Fibroblast of skin of right quadriceps (primary cell): ENCODE measurements at places on chromosomes 11 and 22.

DNA sequence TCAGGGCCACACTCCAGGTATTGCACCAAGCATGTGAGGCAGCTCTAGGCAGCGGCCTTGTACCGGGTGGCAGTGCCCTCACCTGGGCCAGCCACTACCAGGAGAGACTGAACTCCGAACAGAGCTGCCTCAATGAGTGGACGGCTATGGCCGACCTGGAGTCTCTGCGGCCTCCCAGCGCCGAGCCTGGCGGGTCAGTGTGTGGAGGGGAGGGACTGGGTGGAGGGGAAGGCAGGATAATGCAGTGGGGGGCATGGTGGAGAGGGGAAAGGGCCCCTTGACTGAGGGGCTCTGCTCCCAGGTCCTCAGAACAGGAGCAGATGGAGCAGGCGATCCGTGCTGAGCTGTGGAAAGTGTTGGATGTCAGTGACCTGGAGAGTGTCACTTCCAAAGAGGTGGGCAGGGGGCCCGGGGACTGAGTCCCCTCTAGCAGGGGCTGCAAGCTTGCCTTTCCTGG, 4.2 kb downstream of the SSH3 start:
- no peak for DNase-seq

GRCh38 chr11:63904743-63905142, 12.2 kb downstream of the RCOR2 start:
- no peak for DNase-seq

DNA sequence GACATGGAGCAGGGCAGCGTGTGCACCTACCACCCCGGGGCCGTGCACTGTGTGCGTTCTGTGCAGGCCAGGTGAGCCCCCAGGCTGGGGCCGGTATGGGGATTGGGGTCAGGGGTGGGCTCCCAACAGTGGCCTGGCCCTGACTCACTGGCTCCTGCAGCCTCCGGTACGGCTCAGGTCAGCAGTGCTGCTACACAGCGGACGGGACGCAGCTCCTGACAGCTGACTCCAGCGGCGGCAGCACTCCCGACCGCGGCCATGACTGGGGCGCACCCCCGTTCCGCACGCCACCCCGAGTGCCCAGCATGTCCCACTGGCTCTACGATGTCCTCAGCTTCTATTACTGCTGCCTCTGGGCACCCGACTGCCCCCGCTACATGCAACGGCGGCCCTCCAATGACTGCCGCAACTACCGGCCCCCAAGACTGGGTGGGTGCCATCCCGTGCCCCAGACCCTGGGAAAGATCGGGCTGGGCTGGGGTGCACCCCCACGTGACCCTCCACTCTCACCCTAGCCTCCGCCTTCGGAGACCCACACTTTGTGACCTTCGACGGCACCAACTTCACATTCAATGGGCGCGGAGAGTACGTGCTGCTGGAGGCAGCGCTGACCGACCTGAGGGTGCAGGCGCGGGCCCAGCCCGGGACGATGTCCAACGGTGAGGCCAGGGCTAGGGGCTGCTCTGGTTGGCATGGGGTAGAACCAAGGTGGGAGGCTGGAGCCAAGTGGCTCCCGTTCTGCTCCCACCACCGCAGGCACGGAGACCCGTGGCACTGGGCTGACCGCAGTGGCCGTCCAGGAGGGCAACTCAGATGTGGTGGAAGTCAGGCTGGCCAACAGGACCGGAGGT, 4.4 kb downstream of the SUSD2 start:
- DNase-seq, result no peak

DNA sequence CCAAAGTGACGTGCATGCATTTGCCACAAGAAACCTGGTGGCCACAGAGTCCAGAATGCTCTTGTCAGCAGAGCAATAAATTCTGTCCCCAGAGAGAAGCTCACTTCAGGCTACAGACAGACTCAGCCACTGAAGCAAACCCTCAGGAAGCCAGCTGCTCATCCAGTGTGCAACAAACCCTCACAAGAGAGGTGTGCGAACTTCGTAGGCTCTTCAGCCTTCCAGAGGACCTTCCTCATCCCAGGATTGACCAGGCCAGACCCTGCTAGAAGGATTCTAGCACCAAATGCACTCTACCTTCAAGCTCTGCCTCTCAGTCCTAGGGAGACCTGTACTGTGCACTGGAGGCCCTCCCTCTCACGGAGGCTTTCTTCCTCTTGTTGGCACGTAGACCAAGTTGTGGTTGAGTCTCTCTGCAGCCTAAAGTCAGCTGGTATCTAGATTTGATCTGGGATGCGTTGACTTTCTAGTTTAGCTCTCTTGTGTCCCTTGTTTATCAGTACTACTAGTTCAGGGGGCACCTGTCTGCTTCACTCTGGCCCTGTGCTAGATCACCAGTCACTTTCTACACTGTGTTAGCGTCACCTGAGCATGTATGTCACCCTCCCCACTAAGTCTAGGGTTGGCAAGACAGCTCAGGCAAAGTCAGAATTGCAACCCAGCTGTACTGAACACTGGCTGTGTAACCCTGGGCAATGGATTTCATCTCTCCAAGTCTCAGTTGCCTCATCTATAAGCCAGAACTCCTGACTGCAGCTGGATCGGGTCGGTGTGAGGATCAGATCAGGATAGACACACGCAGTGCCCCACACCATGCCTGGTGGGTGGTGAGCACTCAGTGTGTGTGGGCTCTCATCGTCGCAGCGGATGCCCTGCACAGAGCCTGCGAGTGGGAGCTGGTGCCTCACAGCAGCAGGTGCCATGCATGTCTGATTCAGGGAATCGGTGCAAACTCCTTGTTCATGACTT, 22.1 kb upstream of the TMPRSS13 start:
- DNase-seq, result no peak

DNA sequence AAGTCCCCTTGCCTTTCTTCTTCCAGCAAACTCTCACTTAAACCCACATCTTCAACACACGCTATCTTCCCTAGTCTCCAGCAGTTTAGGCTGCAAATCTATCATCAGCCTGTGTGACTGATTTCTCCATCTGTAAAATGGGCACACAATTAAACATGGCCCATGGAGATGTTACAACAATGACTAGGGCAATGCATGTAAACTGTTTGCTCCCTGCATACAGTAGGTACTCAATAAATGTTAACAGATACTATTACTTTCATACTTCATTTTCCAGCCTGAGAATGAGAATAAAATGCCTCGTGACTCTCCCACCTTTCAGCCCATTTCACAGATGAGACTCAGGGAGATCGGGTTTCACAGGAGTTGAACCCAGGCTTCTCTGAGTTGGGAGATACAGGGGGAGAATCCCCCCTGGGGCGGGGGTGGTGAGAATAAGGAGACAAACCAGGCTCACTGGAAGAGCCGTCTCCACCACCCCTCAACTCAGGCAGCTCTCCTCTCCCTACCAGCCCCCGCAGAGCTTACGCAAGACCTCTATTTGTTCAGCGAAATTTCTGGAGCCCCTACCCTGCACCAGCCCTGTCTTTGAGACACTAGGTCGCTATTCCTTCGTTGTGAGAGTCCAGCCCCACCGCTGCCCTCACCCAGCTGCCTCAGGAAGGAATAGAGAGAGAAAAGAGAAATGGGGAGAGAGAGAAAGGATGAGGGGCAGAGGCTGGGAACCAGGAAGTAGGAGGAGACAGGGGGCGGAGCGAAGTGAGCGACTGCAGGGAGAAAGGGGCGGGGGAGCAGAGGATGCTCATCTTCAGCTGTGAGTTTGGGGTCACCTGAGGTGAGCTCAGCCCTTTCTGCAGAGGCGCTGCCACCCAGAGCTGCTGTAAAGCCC, 42.1 kb upstream of the KLHL35 start:
- DNase-seq, result peak; percentile 77

GRCh38 chr11:68377389-68377795, 65.0 kb downstream of the LRP5 start:
- DNase-seq, result no peak

- peak; percentile 57 for DNase-seq
These were observed 138.6 kb upstream of the ARHGAP20 start for GRCh38 chr11:110850846-110851245.

DNA sequence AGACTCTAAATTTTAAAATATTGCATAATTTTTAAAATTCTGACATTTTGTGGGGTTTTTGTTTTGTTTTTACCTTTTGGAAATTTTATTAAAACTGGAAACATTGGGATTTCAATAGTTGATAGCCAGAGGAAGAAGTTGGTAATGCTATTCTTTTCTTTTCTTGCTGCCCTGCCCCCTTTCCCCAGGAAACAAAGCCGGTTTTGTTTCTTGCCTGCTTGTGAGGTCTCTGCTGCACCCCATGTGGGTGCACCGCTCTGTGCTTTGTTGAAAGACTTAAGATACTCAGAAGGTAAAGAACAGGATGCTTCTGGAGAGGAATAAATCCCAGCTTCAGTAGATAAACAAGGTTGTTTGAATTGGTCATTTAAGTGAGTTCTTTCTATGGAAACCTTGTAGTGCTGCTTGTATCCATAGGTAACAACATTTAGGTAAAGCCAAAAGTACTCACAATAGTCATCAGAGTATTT, 87.5 kb downstream of the YAP1 start:
- DNase-seq, result no peak

GRCh38 chr22:23678133-23678532, 12.7 kb upstream of the RGL4 start:
- no peak for DNase-seq

DNA sequence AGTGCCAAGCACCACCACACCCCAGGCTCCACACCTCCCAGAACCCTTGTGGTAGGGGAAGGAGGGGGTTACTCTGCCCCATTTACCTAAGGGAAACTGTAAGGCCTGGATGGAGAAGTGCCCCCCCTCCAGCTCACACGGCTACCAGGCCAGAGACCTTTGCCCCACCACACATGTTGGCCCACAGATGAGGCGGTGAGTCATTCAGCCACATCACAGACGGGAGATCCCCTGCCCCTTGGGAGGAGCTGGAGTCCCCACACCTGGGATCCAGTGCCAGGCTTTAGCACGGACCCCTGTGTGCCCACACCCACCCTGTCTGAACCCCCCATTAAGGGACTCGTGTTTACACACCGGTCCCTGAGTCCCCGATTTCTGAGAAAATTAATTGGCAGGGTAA, 24.9 kb downstream of the CDKN1C start:
- DNase-seq, result no peak

DNA sequence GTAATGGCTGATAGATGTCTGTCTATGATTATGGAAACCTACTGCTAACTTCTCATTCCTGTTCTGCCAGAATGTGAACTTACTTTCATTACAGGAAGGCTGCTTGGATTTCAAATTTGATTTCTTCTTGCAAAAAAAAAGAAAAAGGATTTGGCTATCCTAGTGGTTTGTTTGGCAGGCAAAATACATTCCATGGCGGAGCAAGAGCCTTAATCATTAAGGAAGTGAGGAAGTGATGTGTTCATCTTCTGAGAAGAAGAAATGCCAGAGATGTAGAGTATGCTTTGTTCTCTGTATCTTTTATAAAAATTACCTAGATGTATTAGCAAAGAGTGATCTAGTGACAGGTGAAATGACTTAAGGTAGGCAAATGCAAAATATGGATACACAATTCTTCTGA, 356.3 kb downstream of the SOX6 start:
- DNase-seq, result peak; percentile 84

GRCh38 chr11:128481135-128481534, 106.2 kb downstream of the ETS1 start:
- DNase-seq, result peak; percentile 87

DNA sequence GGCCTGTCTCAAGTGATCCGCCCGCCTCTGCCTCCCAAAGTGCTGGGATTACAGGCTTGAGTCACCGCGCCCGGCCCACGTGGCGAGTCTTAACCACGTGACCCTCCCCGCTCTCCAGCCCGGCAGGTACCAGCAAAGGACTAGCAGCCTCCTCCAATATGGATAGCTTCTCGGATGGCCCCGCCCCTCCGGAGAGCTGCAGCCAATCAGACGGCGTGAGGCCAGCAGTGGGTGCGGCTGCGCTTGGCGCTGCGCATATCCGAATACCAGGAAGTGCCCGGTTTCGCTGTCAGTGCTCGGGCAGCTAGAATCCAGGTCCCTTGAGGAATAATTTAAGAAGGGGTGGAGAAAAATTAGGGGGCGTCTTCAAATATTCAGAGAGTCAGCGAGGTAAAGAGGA, 14.7 kb upstream of the PISD start:
- DNase-seq, result peak; percentile 90

DNA sequence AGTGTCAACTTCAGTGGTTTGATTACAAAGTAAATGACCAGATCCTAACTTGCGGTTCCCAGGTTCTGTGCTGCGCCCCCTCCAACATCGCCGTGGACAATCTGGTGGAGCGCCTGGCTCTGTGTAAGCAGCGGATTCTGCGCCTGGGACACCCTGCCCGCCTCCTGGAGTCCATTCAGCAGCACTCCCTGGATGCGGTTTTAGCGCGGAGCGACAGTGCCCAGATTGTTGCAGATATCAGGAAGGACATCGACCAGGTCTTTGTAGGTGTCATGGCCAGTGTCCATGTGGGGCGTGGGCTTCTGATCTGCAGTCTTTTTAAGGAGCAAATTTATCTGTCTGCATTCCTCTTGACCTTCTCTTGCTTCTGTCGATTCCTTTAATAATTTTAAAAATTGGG, 11.1 kb downstream of the IGHMBP2 start:
- no peak for DNase-seq

- DNase-seq, result no peak
These were observed 16.2 kb downstream of the P2RY6 start for GRCh38 chr11:73288192-73288872.
